Mesendoderm (in vitro differentiated cells): ENCODE measurements at places on chromosomes 4 and X.
A peak's percentile ranks its signal among the peaks of the same experiment; 100 is the strongest.

- no peak overlapping the region for H3K27ac ChIP-seq
- no peaks in the 10 kb centered on the region for H3K4me1 ChIP-seq
- H3K27me3 ChIP-seq = no peaks in the 10 kb centered on the region
- no peak overlapping the region for H3K4me3 ChIP-seq
Observed at GRCh38 chr4:102815981-102816380, 11.4 kb downstream of the UBE2D3 start.

- peak; percentile 64 for DNase-seq
- no peaks in the 10 kb centered on the region for H3K36me3 ChIP-seq
- H3K4me3 ChIP-seq = no peak overlapping the region
- H3K4me1 ChIP-seq = no peaks in the 10 kb centered on the region
- no peaks in the 10 kb centered on the region for H3K27me3 ChIP-seq
- no peak overlapping the region for H3K27ac ChIP-seq
Observed at GRCh38 chr4:155948541-155948940, 5.1 kb downstream of the CTSO start.

DNA sequence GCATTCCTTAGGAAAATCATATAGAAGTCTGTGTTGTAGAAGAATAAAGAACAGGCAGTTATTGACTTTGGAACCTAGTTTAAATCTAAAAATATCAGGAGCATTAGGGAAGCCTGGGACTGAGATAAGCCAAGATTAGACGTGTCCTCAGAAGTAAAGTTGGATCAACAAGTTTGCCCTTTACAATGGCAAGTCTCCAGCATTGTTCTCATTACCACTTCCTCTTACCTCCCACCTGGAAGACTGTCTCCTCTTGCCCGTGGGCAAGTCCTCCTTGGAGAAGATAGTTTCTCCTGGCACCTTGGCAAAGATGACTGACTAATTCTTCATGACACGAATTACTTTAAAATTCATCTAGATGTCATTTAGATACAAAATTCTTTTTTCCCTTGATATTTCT lies 37.8 kb downstream of the CNKSR2 start:
- no peaks in the 10 kb centered on the region for H3K36me3 ChIP-seq
- DNase-seq = no peak
- no peak overlapping the region for H3K27ac ChIP-seq
- no peaks in the 10 kb centered on the region for H3K4me1 ChIP-seq

GRCh38 chrX:120690344-120690743 lies 60.5 kb upstream of the C1GALT1C1 start:
- H3K4me1 ChIP-seq = no peaks in the 10 kb centered on the region
- H3K4me3 ChIP-seq = no peak overlapping the region
- no peak for DNase-seq

- H3K4me1 ChIP-seq = no peaks in the 10 kb centered on the region
- no peaks in the 10 kb centered on the region for H3K36me3 ChIP-seq
- peak; percentile 26 for DNase-seq
- no peak overlapping the region for H3K4me3 ChIP-seq
- no peak overlapping the region for H3K27ac ChIP-seq
Observed at GRCh38 chr4:128757712-128758111, 51.8 kb upstream of the JADE1 start.

DNA sequence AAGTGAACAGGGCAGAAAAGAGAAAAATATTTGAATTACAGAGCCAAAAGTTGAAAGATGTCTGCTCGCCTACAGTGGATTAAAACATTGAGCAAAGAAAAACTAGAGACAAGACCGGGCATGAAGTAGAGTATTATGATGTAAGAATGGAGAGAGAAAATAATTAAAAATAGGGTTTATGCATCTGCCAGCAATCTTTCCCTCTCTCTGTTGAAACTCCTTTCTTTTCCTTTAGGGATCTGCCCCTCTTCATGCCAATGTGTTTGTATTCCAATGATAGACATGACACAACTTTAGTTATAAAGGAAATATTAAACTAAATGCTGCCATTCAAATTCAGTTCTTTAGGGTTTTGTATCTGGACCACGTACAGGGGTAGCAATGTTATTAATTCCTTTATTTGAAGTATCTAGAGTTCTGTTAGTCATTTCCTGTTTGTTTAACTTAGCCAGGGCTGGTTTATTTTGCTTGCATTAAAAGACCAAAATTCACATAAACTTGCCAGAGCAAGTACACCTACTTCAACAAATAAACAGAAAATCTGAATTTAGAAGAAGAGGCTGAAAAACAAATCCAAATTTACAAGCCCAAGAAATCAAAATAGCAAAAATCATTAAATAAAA lies 202.6 kb downstream of the SPOCK3 start:
- H3K27me3 ChIP-seq = no peaks in the 10 kb centered on the region

GRCh38 chr4:120065974-120066516 lies 603 bp downstream of the MAD2L1 start:
- no peaks in the 10 kb centered on the region for H3K36me3 ChIP-seq
- DNase-seq = peak; percentile 87
- H3K4me1 ChIP-seq = peaks cover 9% of the 10 kb centered on the region
- peak overlapping the region; percentile 89 for H3K27ac ChIP-seq
- peak overlapping the region; percentile 89 for H3K4me3 ChIP-seq

DNA sequence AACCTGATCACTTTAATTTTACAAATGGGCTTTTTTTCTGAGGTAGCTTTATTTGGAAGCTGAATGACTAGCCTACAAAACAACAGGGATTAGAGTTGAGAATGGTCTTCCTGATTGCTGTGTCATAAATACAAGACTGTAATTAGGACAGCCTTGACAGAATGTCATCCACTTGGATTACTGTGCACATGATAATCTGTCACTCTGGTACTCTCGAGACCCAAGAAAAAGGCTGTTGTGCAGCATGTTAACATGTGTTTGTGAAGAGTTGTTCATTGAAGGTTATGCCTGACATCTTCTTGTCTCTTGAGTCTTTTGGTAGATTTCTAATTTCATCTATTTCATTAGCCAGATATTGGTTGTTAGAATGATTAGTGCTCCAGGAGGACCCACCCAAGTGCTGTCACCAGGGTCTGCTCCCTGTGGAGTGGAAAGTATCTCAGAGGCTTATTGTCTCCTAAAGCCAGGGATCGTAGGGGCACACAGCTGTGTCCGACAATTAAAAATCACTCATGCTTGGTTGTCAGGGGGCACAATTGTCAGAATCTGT lies 212.2 kb upstream of the GPRIN3 start:
- no peak overlapping the region for H3K4me3 ChIP-seq
- DNase-seq = no peak
- no peaks in the 10 kb centered on the region for H3K27me3 ChIP-seq
- no peak overlapping the region for H3K27ac ChIP-seq
- no peaks in the 10 kb centered on the region for H3K36me3 ChIP-seq

DNA sequence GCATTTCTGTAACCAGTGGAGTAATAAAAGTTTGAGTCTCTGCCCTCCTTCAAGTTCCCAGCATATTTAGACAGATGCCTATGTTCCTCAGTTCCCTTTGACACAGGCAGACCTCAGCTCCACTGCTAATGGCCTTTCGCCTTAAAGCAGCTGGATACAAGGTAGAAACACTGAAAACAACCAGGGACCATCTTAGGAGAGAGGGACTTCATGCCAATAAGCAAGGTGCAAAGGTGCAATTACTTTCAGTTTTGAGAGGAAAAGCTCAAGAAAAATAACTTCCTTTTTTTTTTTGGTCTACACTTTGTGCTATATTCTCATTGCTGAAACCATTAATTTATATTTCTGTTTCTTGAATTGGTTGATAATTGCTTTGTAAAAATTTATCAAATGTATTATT lies 781.9 kb upstream of the GALNTL6 start:
- H3K4me3 ChIP-seq = no peak overlapping the region
- H3K4me1 ChIP-seq = no peaks in the 10 kb centered on the region
- H3K27ac ChIP-seq = no peak overlapping the region
- H3K36me3 ChIP-seq = no peaks in the 10 kb centered on the region

GRCh38 chrX:16196829-16197228 lies 29.5 kb downstream of the MAGEB17 start:
- no peaks in the 10 kb centered on the region for H3K27me3 ChIP-seq
- H3K4me3 ChIP-seq = no peak overlapping the region
- no peaks in the 10 kb centered on the region for H3K36me3 ChIP-seq
- peak; percentile 44 for DNase-seq
- H3K4me1 ChIP-seq = no peaks in the 10 kb centered on the region

GRCh38 chr4:11130195-11130970 lies 298.3 kb downstream of the HS3ST1 start:
- no peaks in the 10 kb centered on the region for H3K4me1 ChIP-seq
- no peaks in the 10 kb centered on the region for H3K36me3 ChIP-seq
- H3K27ac ChIP-seq = no peak overlapping the region

GRCh38 chrX:100745806-100746537 lies 14.1 kb upstream of the SYTL4 start:
- no peak for DNase-seq
- H3K27ac ChIP-seq = no peak overlapping the region
- no peaks in the 10 kb centered on the region for H3K27me3 ChIP-seq
- H3K36me3 ChIP-seq = no peaks in the 10 kb centered on the region
- no peaks in the 10 kb centered on the region for H3K4me1 ChIP-seq
- H3K4me3 ChIP-seq = no peak overlapping the region

DNA sequence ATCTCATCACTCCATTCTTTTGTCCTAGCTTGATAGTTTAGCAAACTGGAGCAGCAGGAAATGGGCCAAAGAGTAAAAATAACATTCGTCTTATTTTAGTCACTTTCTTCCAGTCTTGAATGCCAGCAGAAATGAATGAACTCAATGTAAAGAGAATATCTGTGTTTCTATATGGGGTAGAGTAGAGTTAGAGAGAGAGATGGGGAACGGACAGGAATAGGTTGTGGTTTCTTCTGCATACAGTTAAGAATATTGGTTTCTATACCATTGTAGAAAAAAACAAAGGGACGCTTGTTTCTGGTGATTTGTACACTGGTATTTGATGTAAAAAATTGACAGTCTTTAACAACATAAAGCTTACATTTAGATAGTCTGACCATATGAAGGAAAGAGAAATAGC lies 8.9 kb downstream of the GPR174 start:
- no peaks in the 10 kb centered on the region for H3K36me3 ChIP-seq
- H3K4me1 ChIP-seq = no peaks in the 10 kb centered on the region
- H3K27ac ChIP-seq = no peak overlapping the region
- no peak for DNase-seq

- no peak for DNase-seq
- H3K4me3 ChIP-seq = no peak overlapping the region
- H3K27me3 ChIP-seq = no peaks in the 10 kb centered on the region
- H3K4me1 ChIP-seq = no peaks in the 10 kb centered on the region
- H3K36me3 ChIP-seq = no peaks in the 10 kb centered on the region
Observed at GRCh38 chrX:41558531-41558930, 111.4 kb downstream of the NYX start.

DNA sequence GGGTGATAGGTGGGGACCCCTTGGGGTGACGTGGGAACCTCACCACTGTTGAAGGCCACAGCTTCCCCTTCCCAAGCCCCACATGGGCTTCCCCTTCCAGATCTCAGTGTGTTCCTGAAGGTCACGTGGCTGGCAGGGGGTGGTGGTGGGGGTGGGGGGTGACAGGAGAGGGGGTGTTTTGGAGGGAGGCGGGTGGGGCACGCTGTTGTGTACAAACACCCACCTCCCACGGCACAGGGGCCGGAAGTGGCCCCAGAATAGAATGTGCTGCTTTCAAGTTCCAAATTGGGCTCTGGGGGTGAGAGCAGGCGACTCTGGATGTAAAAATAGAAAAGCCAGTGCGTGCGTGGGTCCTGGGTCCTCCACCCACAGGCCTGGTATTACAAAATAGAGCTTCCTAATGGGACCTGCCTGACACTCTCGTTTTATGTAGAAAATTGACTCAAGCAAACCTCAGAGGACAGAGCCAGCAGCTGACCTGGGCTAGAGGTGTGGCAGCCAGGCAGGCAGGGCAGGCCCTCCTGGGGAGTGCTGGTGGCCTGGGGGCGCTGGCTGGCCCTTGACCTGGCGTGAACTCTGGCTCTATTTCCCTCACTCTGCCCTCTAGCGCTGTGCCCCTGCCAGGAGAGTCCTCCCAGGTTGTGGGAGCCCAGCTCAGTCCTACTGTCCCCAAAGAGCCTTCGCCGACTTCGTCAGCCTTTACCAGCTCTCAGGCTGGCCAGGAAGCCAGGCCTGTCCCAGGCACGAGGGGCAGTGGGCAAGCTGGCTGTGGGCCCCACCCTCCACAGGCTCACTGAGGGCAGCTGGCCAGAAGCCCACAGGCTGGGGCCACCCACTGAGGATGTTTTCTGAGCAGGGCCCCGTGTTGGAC lies 5.4 kb upstream of the SH3BP2 start:
- H3K27ac ChIP-seq = no peak overlapping the region
- no peaks in the 10 kb centered on the region for H3K27me3 ChIP-seq
- no peak for DNase-seq
- H3K36me3 ChIP-seq = no peaks in the 10 kb centered on the region
- no peaks in the 10 kb centered on the region for H3K4me1 ChIP-seq
- no peak overlapping the region for H3K4me3 ChIP-seq
